ENCODE measurements at places on chromosomes 2 and 18.

DNA sequence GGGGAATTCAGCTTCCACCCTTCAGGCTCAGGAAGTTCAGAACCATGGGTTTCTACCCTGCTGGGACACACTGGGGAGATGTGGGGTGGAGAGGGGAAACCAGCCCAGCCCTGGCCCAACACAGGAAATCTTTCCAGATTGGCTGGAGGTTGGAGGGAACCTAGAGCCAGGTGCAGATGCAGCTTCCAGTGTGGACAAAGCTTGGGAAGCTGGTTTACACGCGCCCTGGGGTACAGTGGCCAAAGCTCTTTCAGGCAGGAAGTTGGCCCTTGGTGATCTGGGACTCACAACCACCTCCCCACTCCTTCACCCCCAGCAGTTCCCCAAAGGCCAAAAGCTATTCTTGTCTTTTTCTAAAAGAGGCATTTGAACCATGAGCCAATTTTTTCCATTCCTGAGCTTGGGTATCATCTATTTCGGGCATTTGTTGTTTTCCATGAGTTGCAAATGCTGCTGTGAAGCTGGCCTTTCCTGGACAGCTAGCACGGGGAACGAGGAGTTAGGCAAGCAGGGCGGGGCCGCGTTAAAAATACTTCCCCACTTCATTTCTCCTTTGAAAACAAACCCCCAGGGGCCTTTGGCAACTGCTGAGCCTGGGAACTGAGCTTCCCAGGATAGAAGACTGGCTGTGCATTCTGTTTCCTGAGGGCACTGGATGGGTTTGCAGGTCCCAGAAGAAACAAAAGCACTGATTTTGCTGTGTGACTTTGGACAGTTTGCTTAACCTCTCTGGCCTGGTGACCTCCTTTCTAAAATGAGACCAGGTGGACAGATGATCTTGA lies 3.1 kb upstream of the ARID5A start:
- no peak for DNase-seq

- DNase-seq: no peak
Measured at GRCh38 chr2:45922577-45922988, 271.1 kb downstream of the PRKCE start.

DNA sequence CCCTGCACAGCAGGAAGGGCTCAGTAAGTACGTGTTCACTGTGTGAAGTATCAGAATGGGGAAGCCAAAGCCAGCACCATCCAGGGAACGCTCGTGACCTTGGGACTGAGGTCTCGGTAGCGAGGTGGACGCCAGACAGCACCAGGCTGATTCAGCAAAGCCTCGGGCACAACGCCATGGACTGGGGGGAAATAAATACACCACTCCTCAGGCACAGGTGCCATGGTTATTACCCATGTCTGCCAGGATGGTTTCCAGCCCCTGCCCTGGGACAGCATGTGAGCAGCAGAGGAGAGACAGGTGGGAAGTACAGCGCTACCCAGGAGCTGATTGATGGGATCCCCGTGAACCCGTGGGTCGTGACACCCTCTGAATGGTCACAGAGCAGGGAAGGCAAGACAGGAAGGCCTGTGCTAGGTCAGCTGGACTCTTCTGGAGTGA lies 53.0 kb downstream of the REEP1 start:
- DNase-seq: no peak

DNA sequence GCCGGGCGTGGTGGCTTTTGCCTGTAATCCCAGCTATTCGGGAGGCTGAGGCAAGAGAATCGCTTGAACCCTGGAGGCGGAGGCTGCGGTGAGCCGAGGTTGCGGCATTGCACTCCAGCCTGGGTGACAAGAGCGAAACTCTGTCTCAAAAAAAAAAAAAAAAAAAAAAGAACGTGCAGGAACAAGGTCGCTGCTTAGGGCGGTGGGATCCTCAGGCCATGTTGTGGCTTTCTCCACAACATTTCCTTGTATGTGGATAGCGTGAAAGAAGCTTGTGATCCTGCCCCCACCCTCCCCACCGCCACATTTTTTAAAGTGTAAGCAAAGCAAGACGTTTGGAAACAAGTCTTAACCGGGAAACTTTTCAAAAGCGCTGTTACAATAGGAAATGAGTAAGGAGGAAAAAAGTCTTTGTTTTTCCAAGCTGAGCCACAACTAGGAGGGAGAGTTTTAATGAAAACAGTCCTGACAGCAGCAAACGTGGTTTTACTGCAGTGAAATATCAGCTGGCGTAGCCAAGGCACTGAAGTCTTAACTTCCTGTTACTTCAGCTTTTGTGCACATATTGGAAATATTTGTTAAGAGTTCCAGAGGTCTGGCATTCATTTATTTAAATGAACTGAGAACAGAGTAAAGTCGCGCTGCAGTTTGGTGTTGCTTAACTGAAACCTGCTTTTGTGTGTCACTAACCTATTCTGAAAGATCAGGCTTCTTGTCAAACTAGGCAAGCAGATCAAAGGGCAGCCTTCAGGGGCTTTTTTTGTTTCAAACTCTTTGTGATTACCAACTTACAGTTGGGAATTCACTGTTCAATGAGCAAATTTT lies 3.8 kb downstream of the TGIF1 start:
- DNase-seq: no peak

GRCh38 chr2:232773815-232774214 lies 2.5 kb downstream of the KCNJ13 start:
- DNase-seq: no peak

GRCh38 chr2:47225061-47225783 lies 70.1 kb upstream of the STPG4 start:
- no peak for DNase-seq

GRCh38 chr2:223740679-223741078 lies 96.7 kb downstream of the AP1S3 start:
- DNase-seq: no peak

GRCh38 chr2:11573418-11574175 lies 39.8 kb downstream of the GREB1 start:
- DNase-seq: no peak

DNA sequence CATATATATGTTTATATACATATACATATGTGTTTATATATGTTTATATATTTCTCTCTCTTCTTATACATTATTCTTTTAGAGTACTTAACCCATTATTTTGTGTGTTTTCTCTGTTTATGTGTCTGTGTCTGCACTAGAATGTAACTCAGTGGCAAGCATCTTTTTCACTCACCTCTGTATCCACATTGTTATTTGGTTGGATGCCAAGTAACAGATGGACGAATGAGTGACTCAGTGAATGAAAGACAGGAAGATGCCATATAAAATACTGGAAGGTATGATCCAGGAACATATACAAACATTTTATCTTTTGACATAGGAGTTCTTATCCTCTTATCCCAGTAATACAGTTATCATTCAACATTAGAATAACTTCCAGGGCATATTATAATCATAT lies 684.8 kb downstream of the RNF144A start:
- no peak for DNase-seq

GRCh38 chr2:137208431-137208891 lies 443.1 kb downstream of the THSD7B start:
- no peak for DNase-seq

DNA sequence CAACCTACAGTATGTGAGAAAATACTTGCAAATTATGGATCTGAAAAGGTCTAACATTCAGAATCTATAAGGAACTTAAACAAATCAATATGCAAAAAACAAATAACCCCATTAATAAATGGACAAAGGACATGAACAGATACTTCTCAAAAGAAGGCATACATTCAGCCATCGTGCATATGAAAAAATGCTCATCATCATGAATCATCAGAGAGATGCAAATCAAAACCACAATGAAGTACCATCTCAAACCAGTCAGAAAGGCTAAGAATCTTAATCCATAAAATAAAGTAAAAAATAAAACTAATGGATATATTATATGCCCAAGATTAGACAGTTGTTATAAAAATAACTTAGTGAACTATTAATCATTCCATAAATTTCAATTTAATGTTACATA lies 154.0 kb downstream of the CALCRL start:
- DNase-seq: no peak

GRCh38 chr18:374721-375168 lies 106.9 kb upstream of the THOC1 start:
- DNase-seq: no peak

DNA sequence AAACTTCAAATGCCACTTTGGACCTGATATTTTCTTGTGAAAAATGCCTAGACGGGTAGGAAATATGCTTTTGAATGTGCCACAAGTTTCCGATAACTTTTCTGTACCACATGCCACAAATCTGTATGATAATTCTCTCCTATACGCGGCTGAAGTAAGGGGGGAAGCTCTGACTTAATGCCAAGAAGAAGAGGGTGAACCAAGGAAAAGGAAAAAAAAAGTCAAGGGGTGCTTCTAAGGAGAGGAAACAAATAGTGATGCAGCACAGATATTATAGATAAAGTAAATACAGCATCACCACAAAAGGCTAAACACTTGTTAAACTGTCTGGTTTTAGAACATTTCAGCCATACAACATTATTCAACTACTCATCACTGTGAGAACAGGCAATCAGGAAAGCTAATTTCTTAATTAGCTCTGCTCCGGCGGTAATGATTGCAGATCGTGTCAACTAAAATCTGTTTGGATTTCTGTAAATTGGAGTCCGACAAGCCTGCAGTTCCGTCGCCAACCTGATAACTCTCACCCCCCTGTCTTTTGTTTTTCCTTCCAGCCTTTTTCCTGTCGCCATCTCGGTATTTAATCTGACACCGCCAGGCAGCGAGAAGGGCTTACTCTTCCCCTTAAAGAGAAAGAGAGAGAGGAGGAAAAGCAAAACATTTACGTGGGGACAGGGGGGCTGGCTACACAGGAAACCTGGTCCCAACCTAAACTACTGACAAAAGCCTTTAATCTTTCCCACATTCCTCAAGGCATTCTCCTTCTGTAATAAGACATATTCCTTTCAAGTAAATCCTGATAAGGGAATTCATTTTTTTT lies 67.5 kb downstream of the ZEB2 start:
- DNase-seq: no peak

DNA sequence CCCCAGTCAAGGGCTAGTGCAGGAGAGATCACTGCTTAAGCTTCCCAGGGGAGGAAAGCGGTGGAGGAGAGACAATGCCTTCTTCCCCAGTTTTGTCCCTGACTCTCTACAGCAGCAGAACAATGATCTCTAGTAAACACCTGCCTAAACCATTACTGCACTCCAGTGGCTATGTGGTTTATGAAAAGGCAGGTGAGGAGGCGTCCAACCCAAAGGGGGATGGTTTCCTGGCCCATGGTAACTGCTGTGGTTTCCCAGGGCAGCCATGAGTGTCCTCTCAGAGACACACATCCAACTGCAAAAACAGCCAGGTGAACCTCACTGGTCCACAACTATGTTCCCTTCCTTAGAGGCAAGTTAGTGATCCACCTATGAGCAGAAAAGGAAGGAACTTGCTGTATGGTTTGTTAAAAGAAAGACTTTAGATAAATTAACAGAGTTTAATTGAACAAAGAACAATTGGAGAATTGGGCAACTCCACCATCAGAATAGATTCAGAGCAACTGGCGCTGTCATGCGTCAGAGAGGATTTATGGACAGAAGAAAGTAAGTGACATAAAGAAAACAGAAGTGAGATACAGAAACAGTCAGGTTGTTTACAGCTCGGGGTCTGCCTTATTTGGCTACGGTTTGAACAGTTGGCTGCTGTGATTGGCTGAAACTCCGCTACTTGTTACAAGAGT lies 4.8 kb upstream of the TTC39C start:
- DNase-seq: no peak

- no peak for DNase-seq
Measured at GRCh38 chr18:55109818-55110414, 150.7 kb upstream of the CCDC68 start.

GRCh38 chr2:172101821-172102390 lies 794 bp downstream of the DLX2 start:
- DNase-seq: no peak

DNA sequence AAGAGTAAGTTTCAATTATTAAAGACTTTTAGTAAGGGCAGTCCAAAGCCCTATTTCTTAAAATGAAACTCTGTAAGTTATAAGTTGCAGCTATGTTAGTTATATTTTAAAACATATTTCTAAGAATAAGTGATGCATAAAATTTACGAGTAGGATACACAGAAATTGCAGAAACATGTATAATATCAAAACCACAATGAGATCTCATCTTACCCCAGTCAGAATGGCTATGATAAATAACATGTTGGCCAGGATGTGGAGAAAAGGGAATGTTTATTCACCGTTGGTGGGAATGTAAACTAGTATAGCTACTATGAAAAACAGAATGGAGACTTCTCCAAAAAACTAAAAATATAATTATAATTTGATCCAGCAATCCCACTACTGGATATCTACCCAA lies 201.2 kb downstream of the CBLN2 start:
- DNase-seq: no peak

DNA sequence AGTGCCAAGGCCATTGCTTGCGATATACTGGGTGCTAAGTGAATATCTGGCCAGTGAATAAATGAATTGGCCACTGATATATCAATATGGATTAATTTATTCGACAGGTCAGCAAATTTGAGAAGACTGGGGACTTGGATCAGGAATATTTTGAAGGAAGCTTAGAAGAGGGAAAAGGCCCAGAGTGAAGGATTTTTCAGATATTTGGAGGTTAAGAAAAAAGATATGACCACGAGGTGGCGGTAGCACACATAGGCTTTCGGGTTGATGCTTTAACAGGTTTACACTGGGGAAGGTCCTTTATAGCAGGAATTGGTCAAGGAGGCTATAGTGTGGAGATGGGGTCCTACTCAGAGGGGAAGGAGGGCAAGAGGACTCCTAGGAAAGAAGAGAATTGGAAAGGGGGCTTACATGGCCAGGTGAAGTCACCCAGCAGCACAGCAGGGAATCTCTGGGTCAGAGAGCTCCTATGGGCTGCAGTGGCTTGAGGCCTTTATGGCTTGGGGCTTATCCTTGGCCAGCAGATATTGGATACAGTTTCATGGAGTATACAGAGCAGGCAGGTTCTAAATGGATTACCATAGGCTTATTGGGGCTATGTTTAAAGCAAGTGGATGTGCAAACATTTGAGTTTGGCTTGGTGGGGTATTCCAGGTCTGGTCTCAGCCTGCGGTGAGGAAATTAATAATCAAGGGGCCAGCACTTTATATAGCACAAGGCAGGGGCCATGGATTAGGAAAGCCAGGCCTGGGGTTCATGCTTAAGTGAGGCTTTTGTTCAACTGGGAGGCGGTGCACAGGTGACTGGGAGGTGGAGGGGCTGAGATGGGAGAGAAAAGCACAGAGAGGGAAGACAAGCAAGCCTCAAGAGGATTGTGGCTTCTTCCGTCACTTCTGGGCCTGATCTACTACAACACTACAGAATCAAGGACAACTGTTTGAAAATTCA lies 9.7 kb downstream of the IL1RN start:
- no peak for DNase-seq

GRCh38 chr2:98300141-98300874 lies 45.9 kb upstream of the CNGA3 start:
- no peak for DNase-seq

DNA sequence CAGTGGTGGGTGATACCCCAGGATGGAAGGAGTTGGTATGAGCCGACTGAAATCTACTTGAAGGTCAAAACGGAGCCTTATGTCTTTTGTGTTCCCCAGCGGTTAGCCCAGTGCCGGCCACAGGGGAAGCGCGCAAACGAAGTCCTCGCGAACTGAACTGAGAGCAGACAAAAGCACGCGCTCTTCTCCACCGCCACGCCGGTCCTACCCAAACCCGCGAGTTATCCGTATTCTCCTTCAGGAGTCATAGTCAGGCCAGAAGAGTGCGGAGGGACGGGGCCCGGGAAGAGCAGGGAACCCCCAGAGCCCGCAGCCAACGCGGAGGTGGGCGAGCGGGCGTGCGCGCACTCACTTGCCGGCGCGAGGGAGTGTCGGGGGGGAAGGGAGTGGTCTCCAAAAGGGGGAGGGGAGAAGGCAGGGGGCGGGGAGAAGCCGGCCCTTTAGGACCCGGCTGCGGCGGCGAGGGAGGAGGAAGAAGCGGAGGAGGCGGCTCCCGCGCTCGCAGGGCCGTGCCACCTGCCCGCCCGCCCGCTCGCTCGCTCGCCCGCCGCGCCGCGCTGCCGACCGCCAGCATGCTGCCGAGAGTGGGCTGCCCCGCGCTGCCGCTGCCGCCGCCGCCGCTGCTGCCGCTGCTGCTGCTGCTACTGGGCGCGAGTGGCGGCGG lies at the start of gene IGFBP2:
Gene IGFBP2, plus strand, starts transcription at position 469 of the 664 bp plus-strand sequence. Its CDS starts 104 bp downstream, at position 573.
- no peak for DNase-seq
